GM12892 (cell line): ENCODE measurements at places on chromosomes 6 and 20.

DNA sequence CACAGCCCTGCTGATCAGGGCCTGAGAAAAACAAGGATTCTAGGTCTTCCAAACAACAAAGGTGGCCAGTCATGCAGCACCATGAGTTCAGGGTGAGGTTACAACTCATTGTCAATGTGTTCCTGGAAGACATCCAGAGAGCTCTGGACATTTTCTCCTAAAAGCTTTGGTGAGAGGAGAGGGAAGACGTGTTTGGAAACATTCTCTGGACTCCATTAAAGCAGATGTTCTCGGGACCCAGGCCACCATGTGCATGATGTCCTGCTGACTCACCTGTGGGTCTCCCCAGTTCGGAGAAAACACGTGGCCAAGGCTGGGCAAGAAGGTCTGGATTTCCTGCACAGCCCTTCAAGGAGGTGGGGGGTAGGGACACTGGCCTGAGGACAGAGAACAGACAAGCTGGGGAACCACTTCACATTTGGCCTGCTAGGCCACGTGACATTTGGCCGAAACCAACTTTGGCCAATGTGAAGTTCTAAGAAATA, 61.6 kb downstream of the KCNB1 start:
- DNase-seq, result no peak

GRCh38 chr6:56516003-56516402, 126.7 kb downstream of the DST start:
- DNase-seq, result no peak

GRCh38 chr20:20606050-20606449, 106.4 kb downstream of the RALGAPA2 start:
- DNase-seq, result no peak

DNA sequence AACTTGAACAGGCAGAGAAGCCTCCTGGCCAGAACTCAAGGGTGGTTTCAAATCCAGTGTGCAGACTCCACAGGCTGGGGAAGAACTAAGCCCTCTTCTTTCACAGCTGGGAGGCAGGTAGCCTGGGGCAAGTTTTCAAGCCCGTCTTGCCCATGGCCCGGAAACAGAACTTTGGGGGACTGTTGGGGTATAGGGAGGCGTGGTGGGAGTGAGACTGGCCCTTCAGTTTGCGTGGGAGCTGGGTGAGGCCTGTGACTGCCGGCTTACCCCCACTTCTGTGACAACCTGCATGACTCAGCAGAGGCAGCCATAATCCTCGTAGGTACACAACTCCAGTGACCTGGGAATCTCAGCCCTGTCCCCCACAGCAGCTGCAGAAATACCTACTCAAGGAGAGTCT, 1125.7 kb downstream of the HACE1 start:
- DNase-seq, result no peak

DNA sequence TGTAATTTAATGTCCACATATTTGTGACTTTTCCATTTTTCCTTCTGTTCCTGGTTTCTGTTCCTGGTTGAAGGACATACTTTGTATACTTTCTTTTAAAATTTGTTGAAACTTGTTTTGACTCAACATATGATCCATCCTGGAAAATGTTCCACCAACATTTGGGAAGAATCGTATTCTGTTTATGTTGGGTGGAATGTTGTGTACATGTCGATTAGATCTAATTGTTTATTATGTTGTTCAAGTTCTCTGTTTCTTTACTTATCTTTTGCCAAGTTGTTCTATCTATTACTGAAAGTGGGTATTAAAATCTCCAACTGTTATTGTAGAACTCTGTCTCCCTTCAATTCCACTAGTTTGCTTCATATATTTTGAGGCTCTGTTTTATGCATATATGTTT, 27.7 kb upstream of the DUSP22 start:
- DNase-seq, result no peak

GRCh38 chr6:129641344-129641743, 68.6 kb downstream of the ARHGAP18 start:
- no peak for DNase-seq

DNA sequence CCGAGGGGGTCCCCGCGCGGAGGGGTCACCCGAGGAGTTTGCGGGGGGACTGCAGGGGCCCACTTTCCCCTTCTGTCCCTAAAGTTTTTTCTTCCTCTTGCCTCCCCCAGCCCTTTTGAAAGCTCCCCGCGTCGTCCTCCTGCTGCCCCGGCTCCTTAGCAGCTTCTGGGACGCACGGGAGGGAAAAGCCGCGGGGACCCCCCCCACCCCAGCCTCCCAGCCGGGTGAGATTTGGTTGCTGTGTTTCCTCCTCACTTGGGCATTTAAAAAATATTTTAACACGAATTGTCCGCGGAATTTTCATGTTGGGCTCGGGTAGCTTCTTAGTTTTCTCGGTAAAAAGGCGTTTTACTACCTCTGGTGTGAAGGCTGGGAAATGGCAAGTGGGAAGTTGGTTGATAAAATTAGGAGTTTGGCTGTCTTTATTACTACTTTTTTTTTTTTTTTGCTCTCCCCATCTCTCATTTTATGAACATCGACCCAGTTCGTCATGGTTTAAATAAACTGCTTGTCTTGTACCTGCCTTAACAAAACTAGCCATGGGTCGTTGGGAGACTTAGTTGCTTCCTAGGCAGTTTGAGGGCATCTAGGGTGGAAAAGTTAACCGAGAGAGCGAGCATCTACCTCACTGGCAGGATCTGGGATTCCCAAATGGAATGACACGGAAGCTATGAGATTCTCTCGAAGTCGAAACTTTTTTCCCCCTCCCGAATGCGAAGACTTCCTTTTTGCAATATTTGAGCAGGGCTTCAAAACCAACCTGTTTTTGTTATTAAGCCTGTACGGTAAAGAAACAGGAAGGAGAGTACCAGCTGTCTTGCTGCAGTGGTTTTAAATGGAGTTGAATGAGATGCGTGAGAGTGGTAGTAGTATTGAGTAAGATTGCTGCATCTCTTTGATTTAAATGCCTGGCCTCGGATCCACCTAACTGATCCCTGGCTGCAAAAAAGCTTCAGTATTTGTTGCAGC, 868 bp downstream of the NCOA3 start:
- no peak for DNase-seq

DNA sequence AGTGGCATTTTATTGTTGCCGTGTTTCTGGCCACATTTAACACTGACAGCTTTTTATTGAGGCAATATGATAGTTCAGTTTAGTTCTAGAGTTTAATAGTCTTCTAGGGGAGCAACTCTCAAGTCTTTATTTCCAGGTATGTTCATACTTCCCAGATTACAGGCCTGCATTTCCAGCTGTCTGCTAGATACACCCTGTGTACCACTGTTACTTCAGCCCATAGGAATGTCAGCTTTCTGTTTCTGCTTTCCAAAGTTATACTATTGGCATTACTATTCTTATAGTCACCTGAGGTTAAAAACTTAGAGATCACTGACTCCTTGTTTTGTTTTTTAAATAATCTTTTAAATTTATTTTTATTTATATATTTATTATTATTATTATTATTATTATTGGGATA, 7.6 kb downstream of the ZNF451 start:
- DNase-seq, result no peak

DNA sequence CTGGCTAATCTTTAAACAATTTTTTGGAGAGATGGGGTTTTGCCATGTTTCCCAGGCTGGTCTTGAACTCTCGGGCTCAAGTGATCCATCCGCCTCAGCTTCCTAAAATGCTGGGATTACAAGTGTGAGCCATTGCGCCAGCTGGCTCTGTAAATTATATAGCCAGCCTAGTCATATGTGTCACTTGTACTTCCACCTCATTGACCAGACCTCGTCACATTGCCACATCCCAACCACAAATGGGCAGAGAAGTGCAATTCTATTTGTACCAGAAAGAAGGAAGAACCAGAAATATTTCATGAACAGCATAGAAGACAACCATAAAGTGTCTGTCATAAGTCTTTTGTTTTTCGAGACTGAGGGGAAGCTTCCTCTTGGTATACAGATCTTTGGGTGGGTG, 304.9 kb upstream of the RNF24 start:
- no peak for DNase-seq

DNA sequence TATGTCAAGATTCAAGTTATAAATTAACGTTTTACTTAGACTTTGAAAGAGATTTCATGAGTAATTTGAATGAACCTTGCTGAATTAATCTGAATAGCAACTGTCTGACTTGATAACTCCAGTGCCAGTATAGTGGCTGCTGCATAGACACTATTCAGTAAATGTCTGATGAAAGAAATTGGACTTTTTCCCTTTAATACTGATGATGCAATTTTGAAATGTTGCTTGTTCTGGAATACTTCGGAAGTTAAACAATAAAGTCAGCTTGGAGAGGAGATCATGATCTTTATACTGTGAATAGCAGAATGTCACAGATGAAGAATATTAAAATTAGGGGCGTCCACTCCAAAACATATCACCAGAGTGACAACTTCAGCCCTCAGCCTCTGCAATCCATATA, 3.6 kb upstream of the PGBD1 start:
- DNase-seq, result no peak

GRCh38 chr6:14046476-14047068, 71.0 kb upstream of the CD83 start:
- DNase-seq, result peak; percentile 34

- DNase-seq, result no peak
Observed at GRCh38 chr6:169141671-169142537, 111.7 kb downstream of the THBS2 start.

DNA sequence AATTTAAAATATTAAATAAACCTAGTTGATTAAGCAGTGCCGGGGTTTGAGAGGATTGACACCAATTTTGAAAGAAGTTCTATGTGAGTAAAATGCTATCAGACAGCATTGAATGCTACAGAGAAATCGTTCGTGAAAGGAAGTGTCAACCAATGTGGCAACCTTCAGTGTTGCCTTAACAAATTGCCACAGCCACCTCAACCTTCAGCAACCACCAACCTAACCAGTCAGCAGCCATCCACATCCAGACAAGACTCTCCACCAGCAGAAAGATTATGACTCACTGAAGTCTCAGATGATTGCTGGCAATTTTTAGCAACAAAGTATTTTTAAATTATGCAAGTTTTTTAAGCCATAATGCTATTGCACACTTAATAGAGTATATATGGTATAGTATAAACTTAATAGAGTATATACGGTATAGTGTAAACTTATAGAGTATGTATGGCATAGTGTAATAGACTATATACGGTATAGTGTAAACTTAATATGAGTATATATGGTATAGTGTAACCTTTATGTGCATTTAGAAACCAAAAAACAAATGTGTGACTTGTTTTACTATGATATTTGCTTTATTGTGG, 65.3 kb upstream of the ID4 start:
- no peak for DNase-seq
